ENCODE measurements at places on chromosomes 11 and 22.
A peak's percentile ranks its signal among the peaks of the same experiment; 100 is the strongest.

DNA sequence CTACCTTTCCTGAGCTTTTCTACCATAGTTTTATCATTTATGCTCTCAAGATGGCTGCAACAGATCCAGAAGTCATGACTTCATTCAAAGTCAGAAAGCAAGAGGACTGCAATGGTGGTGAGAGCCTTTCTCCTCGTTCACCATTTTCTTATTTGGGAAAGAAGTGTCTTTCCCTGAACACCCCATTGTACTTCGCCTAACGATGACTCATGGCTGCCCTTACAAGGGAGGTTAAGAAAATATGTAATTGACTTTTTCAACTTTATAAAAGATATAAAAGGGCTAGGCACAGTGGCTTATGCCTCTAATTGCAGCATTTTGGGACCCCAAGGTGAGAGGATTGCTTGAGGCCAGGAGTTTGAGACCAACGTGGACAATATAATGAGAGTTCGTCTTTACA lies 541.7 kb downstream of the METTL15 start:
- DNase-seq, result no peak

GRCh38 chr22:28123989-28124766 lies 205.1 kb upstream of the PITPNB start:
- no peak for DNase-seq

GRCh38 chr22:25697181-25697664 lies 44.8 kb upstream of the MYO18B start:
- no peak for DNase-seq

DNA sequence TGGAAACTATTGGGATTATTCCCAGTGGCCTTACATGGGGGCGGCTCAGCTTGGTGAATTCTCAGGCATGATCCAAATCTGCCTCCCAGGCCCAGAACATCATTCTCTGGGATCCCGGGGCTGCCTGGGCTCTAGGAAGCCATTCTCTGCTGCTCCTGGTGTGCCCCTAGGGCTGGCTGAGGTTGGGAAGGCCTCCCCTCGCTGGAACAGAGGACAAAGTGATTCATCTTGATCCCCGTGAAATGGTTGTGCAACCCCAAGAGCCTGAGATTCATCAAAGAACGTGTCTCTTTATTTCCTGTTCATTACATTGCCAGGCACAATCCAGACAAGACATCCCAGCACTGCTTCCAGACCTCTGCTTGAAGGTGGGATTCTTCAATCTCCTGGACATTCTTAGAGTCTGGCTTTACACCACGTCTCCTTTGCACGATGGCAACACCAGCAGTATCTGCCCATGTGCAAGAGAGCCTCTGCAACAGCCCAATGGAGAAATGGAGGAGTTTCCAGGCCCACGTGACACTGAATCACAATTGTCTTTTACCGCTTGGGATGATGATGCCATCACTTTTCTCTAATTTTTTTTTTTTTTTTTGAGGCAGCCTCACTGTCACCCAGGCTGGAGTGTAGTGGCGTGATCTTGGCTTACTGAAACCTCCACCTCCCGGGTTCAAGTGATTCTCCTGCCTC lies 52.3 kb downstream of the TST start:
- DNase-seq, result peak; percentile 92

- no peak for DNase-seq
Observed at GRCh38 chr22:23970816-23971486, 3.3 kb downstream of the DDT start.

- DNase-seq, result no peak
Observed at GRCh38 chr11:92828556-92828955, 140.9 kb upstream of the MTNR1B start.

GRCh38 chr11:106278391-106278790 lies 200.9 kb downstream of the AASDHPPT start:
- DNase-seq, result no peak

DNA sequence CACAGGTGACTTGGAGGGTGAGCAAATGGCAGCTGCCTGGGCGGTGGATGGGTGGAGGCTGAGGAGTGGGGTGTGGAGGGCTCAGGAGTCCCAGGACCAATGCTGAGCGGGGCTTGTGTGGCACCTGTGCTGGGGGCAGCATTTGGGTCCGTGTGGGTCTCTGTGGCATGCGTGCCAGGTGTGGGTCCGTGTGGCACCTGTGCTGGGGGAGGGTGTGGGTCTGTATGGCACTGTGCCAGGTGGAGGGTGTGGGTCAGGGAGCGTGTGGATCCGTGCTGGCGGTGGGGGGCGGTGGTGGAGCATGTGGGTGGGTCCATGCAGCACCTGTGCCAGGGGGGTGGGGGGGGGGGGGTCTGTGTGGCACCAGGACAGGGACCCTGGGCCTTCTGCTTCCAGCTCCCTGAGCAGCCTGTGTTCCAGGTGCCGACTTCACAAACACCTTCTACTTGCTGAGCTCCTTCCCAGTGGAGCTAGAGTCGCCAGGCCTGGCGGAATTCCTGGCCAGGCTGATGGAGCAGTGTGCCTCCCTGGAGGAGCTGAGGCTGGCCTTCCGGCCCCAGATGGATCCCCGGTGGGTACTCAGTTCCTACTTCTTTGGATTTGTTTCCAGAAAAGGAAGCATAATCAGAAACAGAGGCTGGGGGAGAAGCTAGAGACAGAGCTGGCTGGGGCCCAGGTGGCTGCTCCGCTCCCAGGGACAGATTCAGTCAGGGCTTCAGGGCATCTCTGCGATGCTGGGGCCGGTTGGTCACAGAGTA lies 14.7 kb downstream of the SELENOO start:
- DNase-seq, result no peak

GRCh38 chr11:62707277-62707861 lies at the start of the genes BSCL2 and GNG3:
BSCL2 (minus strand) TSS chr11:62707424; CDS start chr11:62707195, 229 bp downstream.
GNG3 (plus strand) TSS chr11:62707676; CDS start chr11:62708296, 620 bp downstream.
- no peak for DNase-seq

GRCh38 chr11:123301696-123302400 lies 106.8 kb upstream of the CLMP start:
- peak; percentile 70 for DNase-seq
